ENCODE measurements at places on chromosomes 12 and 14.

GRCh38 chr12:100656856-100657255, 83.4 kb downstream of the GAS2L3 start:
- DNase-seq, result no peak

GRCh38 chr12:15278816-15279658, 43.3 kb upstream of the PTPRO start:
- no peak for DNase-seq

DNA sequence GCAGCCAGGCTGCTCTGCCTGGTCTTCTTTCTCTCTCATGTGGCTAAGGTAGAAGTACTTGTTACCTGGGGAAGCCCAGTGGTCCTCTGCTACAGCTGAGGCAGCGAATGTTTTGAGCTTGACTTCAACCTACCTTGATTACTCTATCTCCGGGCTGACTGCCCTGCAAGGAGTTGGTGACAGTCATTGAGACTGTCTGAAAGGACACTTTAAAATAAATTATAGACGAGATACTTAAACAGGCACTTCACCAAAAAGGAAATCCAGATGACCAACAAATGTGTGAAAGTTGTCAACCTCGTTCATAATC, 474 bp upstream of the CIT start:
- no peak for DNase-seq

GRCh38 chr14:85186082-85186481, 343.9 kb upstream of the FLRT2 start:
- no peak for DNase-seq

DNA sequence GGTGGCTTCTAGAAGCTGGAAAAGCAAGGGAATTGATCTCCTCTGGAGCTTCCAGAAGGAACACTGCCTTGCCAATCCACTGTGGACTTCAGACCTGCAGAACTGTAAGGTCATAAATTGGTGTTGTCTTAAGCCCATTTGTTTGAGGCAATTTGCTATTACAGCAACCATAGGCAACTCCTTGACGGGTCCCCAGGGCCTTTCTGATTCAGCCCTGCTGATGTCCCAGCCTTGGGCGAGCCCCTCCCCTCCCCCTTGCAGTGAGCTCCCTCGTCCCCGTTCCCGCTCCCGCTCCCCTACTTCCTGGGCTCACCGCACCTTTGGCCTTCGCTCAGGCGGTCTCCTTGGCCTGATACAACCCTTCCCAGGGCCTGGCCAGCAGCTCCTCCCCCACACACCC, 18.9 kb upstream of the DIO3 start:
- no peak for DNase-seq

- DNase-seq, result no peak
Measured at GRCh38 chr14:32986791-32987540, 48.3 kb downstream of the NPAS3 start.

DNA sequence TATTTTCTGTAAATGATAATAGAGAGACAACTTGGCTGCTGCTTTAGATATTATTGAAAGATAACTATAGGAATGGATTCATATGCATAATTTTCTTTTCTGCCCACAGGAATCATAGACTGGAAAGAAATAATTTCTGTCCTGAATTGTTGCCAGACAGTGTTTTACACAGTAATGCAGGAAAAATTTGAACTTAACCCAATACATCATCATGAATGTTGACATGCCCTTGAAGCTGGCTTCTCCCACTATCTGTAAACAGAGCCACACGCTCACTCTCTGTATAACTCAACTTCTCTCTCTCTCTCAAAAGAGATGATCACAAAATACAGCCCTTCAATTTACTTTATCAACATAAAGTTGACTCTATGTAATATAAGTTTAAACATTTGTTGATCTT, 56.6 kb downstream of the PAX9 start:
- DNase-seq, result no peak

DNA sequence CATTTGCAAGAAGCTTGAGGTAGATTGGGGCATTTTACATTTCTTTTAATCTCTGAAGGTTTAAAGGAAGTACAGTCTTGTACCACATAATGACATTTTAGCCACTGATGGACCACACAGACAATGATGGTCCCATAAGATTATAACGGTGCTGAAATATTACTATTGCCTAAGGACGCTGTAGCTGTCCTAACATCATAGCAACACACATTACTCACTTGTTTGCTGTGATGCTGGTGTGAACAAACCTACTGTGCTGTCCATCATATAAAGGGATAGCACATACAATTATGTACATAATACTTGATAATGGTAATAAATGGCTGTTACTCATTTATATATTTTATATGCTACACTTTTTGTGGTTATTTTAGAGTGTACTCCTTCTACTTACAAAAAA, 127.1 kb upstream of the CPNE8 start:
- DNase-seq, result no peak

DNA sequence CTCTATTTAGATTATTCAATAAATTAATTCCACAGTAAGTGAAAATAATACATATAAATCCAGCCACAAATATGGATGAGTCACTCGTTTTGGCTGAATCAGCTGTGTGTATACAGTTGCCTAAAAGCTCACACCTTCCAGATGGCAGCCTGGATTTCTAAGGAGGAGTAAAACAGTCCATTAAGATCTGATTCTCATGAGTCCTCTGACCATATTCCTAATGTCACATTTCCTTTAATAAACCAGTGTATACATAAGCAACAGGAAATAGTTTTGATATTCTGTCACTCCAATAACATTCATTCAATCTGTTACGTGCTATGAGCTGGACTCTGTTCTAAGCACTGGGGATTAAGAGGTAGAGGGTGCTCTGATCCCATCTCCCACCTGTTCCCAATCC, 21.8 kb downstream of the MDM1 start:
- no peak for DNase-seq

GRCh38 chr12:124766727-124767065, 97.0 kb downstream of the SCARB1 start:
- DNase-seq, result no peak

DNA sequence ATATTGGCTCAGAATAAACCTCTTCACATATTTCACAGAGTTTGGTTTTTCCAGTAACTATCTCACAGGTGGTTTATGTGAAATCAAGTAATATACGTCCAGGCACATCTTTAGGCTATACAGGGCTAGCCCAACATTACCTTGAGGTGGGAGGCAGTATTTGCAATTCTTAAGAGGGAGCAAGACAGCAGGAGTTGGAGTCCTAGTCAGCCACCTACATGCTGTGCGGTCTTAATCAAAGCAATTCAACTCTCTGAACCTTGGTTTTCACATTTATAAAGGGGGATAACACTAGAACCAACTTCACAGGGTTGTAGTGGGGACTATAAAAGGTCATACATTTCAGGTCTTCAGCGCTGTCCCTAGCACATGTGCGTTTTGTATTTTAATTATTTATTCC, 73.5 kb upstream of the FICD start:
- DNase-seq, result no peak

DNA sequence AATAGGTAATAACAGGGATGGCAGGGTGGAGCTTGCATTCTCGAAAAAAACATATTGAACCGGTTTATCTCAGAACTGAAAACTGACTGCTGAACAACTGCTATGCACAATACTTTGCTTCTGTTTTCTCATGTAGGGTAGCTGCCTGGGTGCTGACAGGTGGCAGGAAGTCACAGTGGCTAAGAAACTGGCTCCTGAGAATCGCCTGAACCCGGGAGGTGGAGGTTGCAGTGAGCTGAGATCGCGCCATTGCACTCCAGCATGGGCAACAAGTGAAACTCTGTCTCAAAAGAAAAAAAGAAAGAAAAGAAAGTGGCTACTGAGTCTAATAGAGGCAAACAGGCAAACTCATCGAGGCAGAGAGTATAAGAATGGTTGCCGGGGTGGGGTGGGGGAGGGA, 113.1 kb downstream of the CCDC60 start:
- no peak for DNase-seq

- no peak for DNase-seq
Measured at GRCh38 chr12:130788515-130788914, 50.5 kb downstream of the STX2 start.

DNA sequence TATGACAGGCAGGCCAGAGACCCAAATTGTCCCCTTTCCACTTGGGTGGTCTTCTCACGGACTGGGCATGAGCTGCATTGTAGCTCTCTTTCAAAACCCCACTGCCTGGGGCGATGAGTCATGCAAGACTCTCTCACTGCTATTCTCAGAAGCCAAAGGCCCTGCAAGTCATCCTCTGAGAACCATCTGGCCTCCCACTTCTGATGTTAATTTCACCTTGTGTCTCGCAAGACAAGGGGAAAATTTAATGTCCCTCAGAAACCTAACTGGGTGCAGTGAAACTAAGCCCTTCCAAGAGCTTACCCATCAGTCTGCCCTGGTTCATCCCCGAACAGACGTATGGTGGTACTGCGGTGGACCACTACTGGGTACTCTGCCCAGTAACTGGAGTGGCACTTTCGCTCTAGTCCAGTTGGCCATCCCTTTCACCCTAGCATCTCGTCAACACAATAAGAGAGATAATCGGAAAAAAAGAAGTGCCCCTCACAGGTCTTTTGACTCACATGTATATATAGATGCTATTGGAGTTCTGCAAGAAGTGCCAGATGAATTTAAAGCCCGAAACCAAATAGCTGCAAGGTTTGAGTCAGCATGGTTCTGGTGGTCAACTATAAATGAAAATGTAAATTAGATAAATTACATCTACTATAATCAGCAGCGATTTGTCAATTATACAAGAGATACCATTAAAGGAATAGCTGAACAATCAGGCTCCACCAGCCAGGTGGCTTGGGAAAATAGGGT, 31.3 kb upstream of the LALBA start:
- no peak for DNase-seq

DNA sequence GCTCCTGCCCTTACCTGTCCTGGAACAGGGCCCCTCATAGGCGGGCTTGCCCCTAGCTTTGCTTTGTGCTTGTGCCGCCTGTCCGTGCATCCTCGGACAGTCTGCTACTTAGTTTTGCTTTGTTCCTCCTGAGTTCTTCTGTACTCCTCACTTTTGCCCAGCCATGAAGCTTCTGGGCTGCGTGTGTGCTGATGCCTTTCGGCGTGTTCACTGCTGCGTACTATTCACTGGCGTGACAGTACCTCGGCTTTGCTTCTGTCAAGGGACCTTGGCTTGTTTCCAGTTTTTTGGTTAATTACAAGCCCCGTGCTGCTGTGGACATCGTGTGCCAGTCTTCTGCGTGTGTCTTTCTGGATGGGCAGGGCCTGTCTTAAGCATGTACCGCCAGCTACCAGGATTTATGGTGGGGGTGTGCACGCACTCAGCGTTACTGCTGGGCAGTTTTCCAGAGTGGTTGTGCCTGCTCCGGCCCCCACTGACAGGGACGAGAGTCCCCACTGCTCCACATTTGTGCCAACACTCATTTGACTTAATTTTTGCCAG, 2.5 kb downstream of the PACS2 start:
- no peak for DNase-seq

- no peak for DNase-seq
Measured at GRCh38 chr14:71557351-71557750, 374.9 kb upstream of the RGS6 start.

DNA sequence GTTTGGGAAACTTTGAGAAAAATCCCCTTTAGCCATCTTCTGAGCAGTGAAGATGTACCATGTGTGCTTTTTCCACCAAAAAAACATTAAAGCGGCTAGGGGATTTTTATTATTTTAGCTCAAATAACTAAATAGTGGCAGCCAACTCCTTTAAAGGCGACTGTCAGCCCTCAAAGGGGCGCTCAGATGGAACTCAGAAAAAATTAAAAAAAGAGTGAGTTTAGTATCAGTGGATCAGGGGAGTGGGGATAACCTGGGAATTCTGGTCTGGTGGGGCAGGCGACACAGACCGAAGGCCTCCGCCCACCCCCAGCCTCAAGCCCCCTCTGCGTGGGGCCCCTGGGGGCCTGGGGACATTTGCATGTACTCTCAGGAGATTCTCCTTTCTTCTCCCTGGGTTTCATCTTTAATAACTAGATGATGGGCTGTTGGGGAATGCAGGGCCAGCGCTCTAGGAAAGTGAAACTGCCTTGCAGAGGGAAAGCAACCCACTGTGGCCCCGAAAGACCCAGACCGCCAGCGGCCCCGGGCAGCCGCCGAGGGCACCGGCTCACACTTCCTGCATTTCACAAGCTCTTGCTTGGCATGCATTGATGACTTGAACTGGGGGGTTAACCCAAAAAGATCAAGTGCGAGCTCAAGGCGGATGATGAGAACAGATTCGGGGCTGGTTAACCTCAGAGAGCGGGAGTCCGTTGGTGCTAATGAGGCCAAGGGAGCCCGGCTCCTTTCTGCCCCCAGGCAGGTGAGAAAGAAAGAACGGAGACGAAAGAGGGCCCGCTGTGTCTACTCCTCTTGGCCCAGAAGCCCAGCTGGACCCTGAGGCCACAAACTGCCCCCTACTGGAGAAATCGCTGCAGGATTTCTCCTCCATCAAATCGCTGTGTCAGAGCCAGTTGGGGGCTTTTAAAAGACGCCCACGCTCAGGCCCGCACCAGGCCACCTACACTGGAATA, 7.3 kb upstream of the BATF start:
- DNase-seq, result no peak

DNA sequence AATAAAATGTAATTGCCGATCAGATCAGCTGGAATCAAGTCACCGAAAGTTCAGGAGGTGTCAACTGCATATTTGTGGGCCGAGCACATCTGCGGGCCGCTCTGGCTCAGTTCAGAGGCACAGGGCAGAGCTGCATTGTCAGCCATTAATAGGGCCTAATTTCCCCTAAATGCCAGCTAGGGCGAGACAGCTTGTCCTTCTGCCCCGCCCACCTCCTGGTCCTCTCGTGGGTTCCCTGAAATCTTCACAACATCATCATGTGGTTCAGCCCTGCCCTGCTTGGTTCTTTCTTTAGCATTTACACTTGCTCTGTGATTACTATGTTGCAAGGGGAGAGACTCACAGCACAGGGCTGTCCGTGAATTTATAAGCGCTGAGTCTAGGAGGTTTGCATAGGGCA, 148.9 kb downstream of the CHST11 start:
- DNase-seq, result no peak

DNA sequence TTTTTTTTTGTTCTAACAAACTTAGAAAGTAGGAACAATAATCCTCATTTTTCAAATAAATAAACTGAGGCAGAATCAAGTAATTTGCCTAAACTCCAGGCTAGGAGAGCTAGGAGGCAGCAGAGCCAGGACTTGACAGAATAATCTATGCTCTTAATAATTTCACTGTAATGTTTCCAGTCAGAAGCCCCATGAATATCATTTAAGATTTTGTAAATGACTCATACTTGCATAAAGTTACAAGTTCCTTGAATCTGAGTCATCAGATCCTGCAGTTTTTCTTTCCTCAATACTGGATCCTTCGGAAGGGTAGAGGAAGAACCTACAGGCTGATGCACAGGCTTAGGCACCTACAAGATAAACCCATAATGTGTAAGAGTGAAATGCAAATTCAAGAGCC, 29.0 kb downstream of the CAPRIN2 start:
- DNase-seq, result no peak

All from DMS 273 treated with DMSO at 0.1 percent for 48 hours (cell line).